AG10803 (cell line): ENCODE measurements at places on chromosomes 13 and 19.

- peak; percentile 63 for DNase-seq
Observed at GRCh38 chr13:44974056-44974793, 15.0 kb downstream of the NUFIP1 start.

DNA sequence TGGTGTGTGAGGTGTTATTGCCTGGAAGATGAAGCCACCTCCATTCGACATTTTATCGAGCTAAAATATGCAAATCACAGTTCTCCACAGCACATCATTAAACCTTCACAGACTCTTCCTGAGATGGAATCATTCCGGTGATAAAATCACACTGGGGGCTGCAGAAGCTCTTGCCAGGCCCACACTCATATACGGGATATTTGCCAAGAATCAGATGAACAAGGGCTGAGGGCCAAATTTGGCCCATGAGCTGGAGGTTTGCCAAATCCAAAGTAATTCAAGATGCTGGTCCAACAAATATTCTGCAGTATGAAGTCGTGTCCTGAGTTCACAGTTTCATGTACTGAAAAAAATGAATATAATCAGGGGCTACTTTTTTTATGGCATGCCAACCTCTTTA lies 16.7 kb upstream of the RXFP2 start:
- no peak for DNase-seq

DNA sequence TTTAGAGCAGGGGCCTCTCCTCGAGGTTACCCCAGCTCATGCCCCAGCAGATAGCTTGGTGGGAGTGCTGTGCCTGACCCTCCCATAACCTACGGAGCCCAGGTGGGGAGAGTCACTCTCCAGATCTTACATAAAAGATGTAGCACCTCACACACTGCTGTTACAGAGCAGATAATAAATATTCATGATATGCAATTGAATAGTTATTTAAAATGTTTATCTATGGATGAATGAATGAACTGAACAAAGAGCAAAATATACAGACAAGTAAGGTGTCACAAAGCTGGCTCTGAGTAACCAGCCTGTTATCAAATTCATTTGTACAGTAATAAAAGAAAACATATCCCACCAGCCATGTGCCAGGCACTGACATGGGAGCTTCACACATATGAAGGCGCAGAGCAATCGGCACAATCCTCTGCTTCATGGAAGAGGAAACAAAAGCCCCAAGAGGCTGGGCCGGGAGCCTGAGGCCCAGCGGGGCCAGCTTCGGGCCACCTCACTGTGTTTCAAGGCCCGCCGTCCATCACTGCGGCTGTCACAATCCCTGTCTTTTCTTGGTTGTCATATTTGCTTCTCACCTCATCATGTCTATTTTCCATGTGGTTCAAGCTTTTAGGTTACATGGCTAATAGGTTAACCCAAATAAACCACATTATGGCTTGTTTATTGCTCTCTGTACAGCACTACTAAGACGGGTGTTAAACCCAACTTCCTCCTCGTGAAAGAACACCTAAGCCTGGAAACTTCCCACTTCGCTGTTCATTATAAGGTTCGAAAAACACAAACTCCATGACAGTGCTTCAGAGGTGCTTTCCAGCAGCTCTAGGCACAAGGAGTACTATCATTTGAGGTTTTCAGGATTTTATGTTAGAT lies 78.4 kb downstream of the IRS2 start:
- DNase-seq: no peak

- peak; percentile 83 for DNase-seq
Observed at GRCh38 chr19:49817964-49818648, at the start of gene MED25. MED25 (plus strand) TSS chr19:49818289; CDS start chr19:49818342, 53 bp downstream.

DNA sequence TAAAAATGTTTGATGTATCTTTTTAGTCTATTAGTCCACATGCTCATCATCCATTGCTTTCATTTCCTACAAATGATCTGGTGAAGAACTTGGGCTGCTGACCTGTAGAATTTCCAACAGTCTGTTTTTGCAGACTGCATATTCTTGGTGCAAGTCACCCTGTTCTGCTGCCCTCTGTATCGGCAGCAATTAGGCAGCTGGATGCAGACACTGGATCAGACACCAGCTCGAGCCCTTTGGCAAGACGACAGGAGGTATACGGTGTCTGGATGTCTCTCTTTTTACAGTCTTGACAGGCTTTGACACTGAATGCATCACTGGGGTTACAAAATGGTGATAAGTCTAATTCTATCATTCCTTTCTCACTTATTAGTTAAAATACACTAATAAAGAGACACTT lies 21.8 kb downstream of the MTRF1 start:
- DNase-seq: no peak

GRCh38 chr13:98571955-98572662 lies 4.8 kb downstream of the STK24 start:
- peak; percentile 87 for DNase-seq

DNA sequence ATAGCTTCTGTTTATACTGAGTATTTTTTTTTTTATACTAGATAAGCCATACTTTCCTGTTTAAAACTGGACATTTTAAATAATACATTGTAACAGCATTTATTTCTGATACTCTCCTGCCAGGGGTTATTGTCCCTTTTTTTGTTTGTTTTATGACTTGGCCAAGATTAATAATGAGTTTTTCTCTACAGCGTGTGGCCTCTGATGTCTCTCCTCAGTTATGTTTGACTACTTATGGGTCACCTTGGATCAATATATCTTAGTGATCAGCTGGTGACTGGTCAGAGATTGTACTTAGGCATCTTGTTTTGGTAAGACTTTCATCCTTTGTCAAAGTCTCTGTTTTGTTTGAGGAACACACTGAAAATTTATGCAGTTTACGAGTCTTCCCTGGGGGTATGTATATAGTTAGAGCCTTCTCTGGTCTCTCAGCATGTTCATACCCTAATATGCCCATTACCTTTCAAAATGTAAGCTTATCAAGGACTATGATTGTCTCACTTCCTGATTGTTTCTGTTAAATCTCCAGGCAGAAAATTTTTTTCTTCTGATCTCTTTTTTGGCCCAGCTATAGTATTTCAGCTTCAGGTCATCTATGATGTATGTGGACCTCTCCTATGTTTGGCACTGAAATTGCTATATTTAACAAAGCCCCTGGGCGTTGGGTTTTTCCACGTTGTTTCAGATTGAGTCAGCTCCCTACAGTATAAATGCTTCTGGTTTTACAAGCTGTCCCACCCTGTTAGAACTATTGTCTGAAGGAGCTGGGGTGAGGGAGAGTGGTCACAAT lies 87.9 kb downstream of the URI1 start:
- DNase-seq: no peak

DNA sequence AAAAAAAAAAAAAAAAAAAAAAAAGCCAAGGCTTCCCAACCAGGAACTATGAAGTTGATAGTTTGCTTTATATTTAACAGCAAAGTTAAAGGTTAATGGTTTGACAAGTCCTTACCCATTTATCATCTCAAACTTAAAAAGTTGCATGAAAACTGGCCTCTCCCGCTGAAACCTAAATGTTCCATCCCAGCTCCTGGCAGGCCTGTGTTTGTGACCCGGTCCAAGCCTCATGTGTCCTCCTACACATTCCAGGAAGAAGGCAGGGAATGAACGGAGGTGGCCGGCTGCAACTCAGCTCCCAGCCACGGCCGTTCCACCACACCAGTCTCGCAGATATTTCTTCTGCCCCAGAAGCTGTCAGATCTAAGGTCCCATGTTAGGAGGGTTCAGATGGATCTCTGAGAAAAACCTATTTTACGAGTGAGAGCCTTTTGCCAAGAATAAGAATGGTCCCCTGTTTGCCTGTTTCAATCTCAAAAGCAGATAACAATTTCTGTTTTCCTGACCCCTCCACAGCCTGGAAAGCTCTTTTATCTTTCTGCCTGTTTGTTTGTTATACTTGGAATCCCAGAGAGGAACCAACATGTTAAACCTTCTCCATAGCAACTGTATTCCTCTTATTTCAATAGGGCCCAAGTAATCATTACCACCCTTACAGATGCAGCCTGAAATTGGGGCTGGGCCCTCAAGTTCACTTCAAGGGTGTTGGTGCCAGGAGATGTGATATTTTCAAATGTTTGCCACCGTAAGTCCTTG lies 56.5 kb downstream of the KCTD12 start:
- DNase-seq: no peak

- no peak for DNase-seq
Observed at GRCh38 chr13:98820744-98821371, 68.4 kb upstream of the SLC15A1 start.

DNA sequence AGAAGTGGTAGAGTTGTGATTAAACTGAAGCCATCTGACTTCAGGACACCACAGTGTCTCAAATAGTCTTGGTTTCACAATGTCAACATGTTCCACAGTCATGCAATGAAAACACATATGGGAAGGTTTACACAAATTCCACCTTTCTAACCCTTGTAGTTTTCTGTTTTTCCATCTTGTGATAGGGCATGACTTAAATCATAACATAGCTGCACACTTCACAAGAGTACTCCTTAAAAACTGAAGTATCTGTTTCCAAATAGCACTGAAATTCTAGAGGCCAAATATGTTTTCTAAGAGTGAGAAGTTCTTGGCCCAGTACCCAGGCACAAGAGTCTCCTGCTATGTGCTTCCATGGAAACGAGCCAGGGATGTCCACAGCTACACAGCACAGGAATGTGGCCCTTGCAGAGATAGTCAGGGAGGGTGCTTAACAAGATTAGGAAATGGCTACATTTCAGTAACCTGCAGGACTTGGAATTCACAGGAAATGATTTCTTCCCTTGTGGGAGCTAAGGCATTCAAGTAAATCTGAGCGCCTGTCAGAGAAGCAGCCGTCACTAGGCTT lies 269.1 kb downstream of the NDFIP2 start:
- DNase-seq: peak; percentile 100

DNA sequence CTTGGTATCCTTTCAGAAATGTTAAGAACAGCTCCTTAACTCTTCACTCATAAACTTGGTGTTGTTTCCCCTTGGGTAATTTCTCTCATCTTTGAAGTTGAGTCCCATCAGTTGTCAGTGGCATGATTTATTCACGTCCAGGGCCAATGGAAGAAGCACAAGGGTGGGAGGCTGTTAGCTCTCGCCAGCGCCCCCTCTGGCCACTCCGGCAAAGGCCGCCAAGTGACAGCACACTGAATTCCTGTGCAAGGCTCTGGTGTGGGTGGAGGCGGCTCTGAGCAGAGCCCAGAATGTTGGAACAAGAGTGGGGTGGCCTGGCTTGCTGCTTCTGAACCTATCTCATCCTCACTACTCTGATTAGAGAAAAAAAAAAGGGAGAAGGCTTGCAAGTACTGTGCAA lies 13.1 kb upstream of the MEDAG start:
- DNase-seq: peak; percentile 63

GRCh38 chr13:77674852-77675251 lies 22.6 kb upstream of the SLAIN1 start:
- no peak for DNase-seq

DNA sequence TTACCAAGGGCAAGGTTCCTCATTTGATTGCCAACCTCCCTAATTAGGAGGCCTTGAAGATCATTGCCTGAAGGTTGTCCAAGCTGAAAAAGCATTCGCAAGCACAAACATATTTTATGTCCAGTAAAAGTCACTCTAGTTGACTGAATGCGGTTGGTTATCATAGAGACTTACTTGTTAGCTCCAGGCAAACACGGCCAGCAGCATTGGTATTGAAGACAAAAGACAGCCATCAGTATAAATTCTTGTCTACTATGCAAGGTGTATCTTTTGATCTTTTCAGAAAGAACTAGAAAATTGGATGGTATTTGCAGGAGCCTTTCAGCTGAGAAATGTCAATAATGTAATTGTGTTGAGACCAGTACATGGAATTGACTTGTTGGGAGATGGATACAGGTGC lies 129.9 kb downstream of the GPC6 start:
- no peak for DNase-seq

DNA sequence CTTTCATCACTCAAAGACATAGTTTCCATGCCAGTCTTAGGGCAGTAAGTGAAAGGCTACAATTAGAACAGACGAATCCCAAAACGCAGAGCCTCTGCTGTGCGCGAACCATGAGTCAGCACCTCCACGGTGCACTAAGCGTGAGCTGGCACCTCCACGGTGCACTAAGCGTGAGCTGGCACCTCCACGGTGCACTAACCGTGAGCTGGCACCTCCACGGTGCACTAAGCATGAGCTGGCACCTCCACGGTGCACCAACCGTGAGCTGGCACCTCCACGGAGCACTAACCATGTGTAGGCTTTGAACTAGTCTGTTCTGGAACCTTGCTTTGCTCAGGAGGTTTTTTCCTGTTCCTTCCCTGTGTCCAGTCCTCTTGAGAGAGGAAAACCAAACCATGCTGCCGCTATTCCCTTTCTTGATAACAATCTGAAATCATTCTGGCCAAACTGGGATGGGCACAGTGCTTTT lies 120.6 kb downstream of the IRS2 start:
- no peak for DNase-seq

DNA sequence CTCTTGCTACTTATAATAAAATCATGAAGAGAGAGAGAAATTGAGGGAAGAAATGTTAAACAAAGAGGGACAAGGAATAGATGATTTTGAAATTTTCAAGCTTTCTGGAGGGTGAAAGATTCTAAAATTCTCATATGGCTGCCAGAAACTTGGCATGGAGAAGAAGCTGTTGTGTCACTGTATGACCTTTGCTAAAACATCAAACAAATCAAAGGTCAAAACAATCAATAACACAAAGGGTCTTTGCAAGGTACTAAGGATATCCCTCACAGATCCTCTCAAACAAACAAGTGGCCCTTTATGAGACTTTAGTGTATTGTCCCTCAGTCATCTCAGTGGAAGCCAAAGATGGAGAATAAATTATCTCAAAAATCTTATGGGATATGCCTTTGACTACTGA lies 1039.2 kb upstream of the MIR17HG start:
- no peak for DNase-seq

- no peak for DNase-seq
Observed at GRCh38 chr13:99434258-99434788, 66.9 kb upstream of the TM9SF2 start.

DNA sequence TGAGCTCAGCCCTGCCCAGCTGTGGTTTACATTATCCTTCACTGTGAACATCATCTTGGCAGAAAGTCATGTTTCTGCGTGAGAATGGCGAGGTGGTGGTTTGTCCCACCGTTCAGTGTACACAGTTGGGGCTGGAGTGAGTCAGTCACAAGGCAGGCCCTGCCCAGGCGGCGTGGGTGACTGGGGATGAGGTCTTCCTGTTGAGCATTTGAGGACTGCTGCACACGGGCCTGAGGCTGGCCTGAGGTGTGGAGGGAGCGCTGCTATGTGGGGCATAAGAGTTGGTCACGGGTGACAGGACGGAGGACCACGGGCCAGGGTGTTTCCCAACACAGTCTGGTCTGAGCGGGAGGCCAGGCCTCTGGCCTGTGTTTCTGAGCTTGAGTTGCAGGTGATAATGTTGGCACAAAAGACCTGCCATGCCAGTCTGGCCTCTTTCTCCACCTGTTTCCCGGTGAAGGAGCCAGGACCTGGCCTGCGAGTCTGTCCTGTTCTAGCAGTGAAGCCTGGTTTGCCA lies 13.4 kb upstream of the C19orf33 start:
- peak; percentile 91 for DNase-seq
